ENCODE measurements at places on chromosomes 6 and 20. TPM values are rescaled to one million over a fixed set of nuclear protein-coding genes. Genes with fewer than 3 reads are reported as not detected.

Gene CLDN20
- not detected for total RNA-seq

GRCh38 chr20:39600156-39600555 lies 638.0 kb downstream of the DHX35 start:
- no peak overlapping the region for H3K4me3 ChIP-seq
- no peaks in the 10 kb centered on the region for H3K27me3 ChIP-seq
- H3K4me1 ChIP-seq: no peaks in the 10 kb centered on the region
- no peak overlapping the region for H3K27ac ChIP-seq

Gene BACH2
- 0.20 TPM for total RNA-seq

Gene GPLD1
- total RNA-seq: 1.2 TPM

Gene MEP1A
- total RNA-seq: 260 TPM
